ENCODE measurements at places on chromosomes 5 and 9.

- no peak for DNase-seq
Observed at GRCh38 chr5:95631991-95632675, 12.2 kb downstream of the GPR150 start.

DNA sequence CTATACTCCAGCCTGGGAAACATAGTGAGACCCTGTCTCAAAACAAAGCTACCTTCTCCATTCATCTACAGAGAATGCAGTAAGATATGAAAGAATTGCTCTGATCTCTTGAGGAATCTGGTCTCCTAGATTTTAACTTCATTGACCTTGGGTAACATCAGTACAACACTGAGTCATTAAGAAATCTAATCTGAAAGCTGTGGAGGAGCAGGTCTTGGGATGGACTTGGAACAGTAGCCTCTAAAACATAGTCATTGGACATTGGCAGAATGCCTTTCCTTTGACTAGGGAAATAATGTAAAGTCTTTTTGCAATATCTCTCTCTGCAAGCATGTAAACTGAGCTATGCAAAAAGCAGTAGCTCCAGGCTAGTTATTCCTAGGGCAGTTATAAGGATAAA, 58.1 kb downstream of the KCNN2 start:
- DNase-seq = no peak

DNA sequence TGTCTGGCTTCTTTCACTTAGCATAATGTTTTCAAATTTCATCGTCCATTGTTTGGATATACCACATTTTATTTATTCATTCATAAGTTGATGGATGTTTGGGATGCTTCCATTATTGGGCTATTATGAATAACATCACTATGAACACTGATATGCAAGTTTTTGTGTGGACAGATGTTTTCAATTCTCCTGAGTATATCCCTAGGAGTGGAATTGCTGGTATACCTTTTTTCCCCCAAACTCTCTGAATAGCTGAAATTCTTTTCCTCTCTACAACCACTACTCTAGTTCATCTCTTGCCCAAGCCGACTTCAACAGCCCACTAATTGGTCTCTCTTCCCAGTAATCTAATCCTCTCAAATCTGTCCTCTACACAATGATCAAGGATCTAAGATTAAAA, 4.7 kb upstream of the ZFR start:
- DNase-seq = no peak

GRCh38 chr5:6399980-6400910, 21.9 kb upstream of the MED10 start:
- DNase-seq = no peak

DNA sequence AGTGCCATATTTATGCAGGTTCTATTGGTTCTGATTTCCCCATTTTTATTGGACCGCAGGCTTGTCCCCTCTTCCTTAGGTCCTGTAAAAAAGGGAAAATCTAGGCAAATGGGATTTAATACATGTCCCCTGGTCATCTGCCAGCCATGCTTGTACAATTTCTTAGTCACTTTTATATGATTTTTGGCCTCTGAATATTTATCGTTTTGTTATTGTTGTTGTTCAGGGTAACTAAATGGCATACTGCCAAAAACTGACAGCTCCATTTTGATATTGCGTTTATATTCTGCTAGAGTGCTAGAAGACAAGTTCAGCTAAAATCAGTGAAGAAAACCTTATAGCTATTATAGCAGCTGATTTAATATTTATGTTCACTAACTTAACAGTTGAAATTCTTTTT, 770.2 kb upstream of the FAM174A start:
- DNase-seq = no peak

GRCh38 chr9:114574438-114574837, 13.1 kb upstream of the ATP6V1G1 start:
- no peak for DNase-seq

- no peak for DNase-seq
Observed at GRCh38 chr5:165400086-165400485, 1894.7 kb downstream of the MAT2B start.

DNA sequence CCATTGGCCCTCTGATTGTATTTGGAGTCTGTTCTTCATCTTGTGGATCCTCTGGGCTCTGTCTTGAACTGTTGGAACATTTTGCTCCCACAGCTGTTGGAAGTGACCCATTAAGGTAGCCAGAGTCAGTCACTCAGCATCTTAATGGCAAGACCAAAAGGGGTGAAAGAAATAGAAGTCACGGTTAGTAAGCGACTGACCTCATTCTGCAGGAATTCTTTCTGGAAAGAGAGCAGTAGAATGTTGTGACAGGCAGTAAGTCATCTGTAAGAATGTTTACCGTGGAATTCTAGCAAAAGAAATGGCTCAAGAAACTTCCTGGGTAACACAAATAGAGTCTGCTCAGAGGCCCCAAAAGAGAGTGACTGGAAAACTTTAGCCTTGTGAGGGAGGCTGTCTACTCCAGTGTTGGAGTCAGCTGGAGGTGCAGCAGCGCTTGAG, 28.6 kb upstream of the TNC start:
- no peak for DNase-seq

DNA sequence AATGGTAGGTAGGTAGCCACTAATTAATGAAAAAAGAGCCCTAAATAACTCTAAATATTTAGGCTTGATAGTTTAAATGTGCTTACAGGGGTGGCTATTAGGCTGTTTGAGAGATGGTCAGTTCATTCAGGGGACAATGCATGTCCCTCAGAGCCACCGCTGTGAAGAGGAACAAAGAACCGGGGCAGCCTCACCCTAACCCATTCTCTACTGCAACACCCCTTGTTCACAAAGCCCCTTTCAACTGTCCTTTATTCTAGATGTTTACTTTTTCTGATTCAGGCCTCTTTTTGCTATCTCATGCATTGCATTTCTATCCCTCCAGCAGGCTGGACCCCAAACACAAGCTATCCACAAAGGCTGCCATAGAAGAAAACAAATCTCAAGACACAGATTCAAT, 906.7 kb downstream of the NR2F1-AS1 start:
- no peak for DNase-seq

- DNase-seq = no peak
Observed at GRCh38 chr9:137423514-137424291, 510 bp downstream of the NOXA1 start.

GRCh38 chr5:44719856-44720255, 88.9 kb upstream of the MRPS30 start:
- DNase-seq = no peak

- DNase-seq = no peak
Observed at GRCh38 chr5:156949424-156949823, 13.6 kb downstream of the TIMD4 start.

- DNase-seq = no peak
Observed at GRCh38 chr9:93038918-93039317, 19.6 kb upstream of the SUSD3 start.

- no peak for DNase-seq
Observed at GRCh38 chr5:144913661-144914060, 743.0 kb downstream of the KCTD16 start.

DNA sequence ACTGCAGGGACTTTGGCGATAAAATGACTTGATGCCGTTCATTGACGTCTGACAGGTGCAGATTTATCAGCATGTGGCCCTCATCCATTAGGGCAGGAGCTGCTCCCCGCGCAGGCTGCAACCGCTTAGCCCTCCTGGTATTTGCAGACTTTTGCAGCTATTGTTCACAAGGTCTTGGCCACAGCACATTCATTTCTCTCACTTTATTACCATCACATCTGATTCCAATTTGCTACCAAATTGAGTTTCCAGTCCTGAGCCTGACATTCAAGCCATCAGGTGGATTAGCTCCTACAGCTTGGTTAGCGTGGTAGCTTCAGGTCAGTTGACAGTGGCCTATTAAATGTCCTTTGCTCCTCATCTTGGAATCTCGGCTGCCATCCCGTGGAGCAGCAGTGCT, 299.2 kb downstream of the CD180 start:
- DNase-seq = no peak

DNA sequence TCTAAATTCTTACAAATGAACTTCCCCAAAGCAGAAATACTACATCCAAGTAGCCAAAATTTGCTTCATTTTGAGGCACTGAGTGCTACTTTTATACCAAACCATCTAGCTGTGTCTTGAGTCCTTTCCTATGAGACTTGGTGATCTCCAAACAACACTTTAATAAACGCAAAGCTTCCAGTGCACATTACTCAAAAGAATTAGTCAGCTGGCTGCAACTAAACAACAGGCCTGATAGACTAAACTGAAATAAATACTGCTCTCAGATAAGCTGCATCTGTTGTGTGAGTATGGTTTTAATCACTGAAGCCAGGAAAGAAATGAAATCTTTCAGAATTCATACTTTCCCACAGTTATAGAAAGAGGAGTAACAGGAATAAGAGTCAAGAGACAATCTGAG, 80.3 kb downstream of the VCAN start:
- DNase-seq = no peak

- DNase-seq = no peak
Observed at GRCh38 chr5:14406554-14406849, 175.1 kb upstream of the OTULINL start.

GRCh38 chr9:22103685-22104575, 94.8 kb upstream of the CDKN2B start:
- no peak for DNase-seq

GRCh38 chr5:122442938-122443337, 130.9 kb downstream of the SNCAIP start:
- no peak for DNase-seq

DNA sequence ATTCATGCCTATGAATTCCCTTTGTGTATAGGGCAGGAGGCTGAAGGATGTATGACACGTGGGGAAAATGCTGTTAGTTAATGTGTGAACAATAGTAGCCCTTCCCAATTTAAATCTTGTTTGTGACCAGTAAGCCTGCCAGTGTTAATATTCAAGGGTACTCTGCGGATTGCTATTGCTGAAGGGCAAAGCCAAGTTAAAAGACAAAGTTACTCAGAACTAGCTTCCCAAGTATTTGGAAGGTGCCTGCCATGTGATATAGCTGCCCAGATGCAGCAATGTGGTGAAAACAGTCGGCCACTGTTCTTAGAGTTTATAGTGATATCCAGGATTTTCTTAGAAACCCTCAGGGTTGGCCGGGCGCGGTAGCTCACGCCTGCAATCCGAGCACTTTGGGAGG, 34.6 kb downstream of the MARVELD2 start:
- DNase-seq = no peak

GRCh38 chr5:67142816-67143215, 53.8 kb downstream of the CD180 start:
- peak; percentile 20 for DNase-seq

- no peak for DNase-seq
Observed at GRCh38 chr5:172077664-172078425, 71.4 kb upstream of the FBXW11 start.

DNA sequence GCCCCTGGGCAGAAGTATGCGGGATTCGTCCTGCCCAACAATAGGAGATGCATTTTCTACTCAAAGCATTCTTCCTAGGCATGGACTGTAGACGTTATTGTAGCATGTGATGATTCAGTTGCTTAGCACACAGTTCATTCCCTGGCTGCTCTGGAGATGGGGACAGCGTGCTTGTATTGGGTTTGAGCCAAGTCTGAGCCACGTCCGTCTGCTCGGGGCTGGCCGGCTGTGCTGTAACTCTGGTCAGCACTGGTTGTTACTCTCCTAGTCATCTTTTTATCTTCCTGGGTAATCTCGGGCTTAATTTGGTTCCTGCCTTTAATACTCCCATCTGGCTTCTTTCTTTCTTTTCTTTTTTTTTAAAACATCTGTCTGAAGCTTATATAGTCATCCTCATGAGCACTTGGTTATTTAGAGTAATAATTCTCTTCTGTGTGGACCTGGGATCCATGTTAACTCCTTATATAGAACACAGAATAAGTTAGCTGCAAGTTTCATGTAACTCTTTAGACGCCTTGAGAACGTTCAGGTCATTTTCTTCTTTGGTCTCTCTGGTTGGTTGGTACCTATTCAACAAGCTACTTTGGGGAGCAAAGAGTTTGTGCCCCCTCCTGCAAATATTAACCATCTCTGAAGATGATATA, 118.8 kb upstream of the RPS23 start:
- DNase-seq = peak; percentile 9

All from NCI-H510A treated with DMSO at 0.1 percent for 48 hours (cell line).